ENCODE measurements at places on chromosomes 7 and 10.

DNA sequence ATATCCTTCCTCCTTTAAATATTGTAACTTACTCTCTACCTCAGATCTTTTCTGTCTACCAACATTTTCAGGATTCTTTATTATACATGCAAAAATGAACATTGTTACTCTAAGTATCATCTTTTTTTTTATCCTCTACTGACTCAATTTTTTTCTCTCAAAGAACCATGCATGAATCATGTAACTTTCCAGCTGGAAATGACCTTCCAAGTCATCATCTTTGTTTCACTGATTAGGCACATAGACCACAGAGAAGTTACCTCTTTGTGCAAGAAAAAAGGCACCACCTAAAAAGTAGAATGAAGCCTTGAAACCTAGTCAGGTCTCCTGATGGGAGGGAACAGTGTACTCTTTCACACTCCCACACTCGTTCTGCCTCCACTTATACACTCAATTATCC, 234.9 kb downstream of the HGF start:
- no peak for DNase-seq

DNA sequence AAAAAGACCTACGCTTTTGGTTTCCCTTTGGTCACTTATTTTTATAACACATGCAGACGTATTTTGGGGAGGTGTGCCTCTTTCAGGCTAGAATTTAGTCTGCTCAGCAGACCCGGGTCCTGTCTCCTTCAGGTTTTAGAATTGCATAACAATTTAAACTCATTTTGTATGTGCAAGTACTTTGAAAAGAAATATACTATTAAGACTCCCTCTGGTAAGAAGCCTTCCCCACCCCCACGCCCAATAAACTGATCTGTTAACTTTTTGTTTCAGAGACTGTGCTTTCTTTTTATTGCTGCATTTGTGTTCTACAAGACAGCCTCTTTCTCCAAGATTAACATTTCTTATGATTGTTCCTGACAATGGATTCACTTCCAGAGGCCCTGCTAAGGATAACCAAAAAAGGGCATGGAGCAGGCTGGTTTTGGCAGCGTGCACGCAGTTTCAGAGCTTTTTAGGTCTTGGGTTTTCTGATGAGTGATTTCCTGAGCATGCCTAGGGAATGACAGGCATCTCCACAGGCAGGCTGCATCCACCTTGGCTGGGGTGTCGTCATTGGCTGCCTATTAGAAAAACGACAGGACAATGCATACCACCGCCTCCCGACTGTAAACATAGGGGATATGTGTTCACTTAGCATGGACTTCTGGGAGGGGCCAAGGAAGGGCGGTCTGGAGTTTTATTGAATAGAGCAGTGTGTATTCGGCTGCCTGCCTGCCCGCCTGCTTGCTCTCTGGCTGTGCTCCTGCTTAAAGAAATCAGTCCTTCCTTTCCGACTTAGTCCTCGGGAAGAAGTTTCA, at the start of gene CALD1:
Gene CALD1, plus strand, starts transcription at position 694 of the 800 bp plus-strand sequence. CDS start 88,100 bp downstream, outside the sequence.
- DNase-seq: no peak

DNA sequence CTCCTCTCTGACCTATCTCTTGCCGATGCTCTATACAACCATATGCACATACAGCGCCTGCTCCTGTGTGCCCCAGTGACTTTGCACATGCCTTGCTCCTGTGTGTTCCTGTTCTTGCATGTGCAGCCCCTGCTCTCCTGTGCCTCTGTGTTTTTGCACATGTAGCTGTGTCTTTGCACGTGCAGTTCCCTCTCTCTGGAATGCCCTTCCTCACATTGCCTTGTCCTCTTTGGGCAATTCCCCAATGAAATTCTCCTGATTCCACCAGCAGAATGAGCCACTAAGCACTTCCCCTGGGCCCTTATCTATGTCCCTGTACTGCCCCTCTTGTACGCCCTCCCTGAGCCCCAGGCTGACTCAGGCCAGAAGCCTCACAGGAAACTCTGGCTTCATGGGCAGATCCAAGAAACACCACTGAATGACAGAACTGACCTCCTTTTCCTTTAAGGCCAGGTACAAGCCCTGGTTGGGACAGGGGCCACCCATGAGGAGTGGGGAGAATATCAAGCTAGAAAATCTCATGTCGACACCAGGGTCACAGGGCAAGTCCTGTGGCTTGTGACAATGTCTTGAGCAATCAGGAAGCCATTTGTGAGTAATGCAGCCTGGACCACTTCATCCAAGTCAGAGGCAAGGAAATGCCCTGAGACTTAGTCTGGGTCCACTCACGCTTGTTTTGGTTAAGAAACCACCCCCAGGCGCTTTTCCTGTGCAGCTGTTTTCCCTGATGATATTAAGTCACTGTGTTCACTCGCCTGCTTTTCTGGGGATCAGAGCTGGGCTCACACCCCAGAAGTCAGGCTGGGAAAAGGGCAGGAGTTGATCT, 1.9 kb upstream of the ARHGAP22 start:
- DNase-seq: no peak

DNA sequence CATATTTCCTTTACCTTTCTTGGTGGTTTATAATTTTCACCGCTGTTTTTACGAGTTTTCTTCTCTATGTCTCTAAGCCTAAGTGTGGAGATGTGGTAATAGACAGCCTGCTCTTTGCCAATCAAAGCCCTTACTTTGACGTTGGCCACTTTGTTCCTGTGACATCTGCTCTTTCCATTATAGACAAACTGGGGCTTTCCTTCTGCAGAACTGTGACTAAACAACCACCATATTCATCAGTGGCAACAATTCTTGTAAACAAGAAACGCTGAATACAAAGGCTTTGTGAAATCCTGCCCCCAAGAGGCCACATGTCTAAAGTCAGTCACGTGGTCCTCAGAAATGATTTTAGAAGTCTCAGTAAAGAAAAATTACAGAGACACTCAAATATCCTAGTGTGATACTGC, 59.6 kb upstream of the CAPZA2 start:
- DNase-seq: peak; percentile 32

- DNase-seq: peak; percentile 37
Measured at GRCh38 chr10:102802920-102803534, 34.2 kb downstream of the CYP17A1 start.

GRCh38 chr7:77209479-77210139, 10.0 kb upstream of the FGL2 start:
- DNase-seq: no peak

DNA sequence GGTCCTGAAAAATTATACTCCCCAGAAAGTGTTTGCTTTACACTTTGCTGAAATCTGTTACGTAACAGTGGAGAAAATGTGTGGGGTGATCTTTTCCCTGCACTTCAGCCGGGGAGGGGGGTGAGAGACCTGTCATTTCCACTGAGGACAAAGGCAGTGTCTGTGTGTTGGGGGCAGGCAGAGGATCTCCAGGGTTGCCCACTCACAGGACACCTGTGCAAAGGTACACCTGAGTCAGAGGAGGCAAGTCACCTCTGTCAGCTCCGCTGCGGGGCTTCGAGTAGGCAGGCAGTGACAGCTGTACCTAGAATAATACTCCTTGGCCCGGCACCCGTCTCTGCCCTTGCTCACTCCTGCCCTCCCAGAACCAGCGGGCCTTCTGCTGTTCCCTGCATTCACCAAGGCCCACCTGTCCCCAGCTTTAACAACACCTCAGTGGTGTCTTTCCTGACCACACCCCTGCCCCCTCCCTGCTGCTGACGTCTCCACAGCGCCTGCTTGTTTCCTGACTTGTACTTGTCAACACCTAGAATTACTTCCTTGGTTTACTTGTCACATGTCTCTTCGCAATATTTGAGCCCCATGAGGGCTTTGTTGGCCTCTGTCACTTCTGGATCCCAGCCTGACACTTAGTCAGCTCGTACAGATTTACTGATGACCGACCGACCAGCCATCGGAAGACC, 159.2 kb downstream of the NEURL1 start:
- no peak for DNase-seq

GRCh38 chr7:85595750-85596178, 408.9 kb upstream of the SEMA3D start:
- DNase-seq: no peak

GRCh38 chr10:95796504-95796903, 40.5 kb downstream of the ENTPD1 start:
- DNase-seq: no peak
